Activated naive CD4-positive, alpha-beta T cell (primary cell): ENCODE measurements at places on chromosomes 3 and 15.

DNA sequence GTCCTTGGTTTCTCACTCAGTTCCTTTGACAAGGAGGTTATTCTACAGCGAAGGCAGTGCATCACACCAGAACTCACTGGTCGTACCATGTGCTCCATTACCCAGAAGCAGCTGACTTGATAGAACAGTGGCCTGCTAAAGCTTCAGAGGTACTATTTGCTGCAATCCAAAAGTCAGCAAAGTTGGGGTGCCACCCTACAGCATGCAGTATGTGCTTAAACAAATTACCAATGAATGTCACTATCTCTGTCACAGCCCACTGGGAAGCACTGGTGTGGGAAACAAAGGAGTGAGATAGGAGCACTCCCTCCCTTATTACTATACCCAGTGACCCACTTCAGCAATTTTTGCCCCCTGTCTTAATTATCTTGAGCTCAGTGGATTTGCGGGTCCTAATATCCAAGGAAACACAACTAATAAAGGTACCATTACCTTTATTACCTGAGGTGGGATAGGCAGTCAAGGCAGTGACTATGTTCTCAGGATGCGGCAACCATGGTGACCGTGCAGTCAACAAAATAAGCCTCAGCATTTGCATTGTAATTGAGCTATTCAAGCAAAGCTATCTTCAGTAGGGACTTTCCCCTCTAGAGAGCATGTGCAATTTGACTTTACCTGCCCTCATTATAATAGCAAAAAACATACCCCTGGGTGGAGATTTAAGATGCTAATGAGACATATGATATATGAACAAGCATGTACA is 199.4 kb downstream of the OCA2 start:
- no peak for DNase-seq

GRCh38 chr15:77989296-77990143 is 88.0 kb downstream of the TBC1D2B start:
- DNase-seq: no peak

DNA sequence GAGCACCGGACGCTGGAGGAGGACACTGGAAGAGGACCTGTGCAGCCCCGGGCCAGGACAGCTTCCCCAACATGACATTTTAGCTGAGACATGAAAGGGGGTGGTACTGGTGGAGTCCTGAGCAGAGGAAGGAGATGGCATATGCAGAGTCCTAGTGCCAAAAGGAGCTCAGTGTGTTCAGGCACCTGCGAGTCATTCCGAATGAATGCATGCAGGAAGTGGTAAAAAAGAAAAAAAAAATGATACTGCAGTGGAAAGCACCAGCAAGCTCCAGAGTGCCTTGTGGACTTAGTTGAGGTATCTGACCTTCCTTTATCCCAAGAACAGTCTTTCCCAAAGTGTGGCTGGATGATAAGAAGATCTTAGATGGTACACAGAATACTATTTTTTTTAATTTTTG is 6.6 kb upstream of the ZNF148 start:
- DNase-seq: no peak

- DNase-seq: no peak
Observed at GRCh38 chr3:57434041-57434440, 110.1 kb downstream of the DNAH12 start.

DNA sequence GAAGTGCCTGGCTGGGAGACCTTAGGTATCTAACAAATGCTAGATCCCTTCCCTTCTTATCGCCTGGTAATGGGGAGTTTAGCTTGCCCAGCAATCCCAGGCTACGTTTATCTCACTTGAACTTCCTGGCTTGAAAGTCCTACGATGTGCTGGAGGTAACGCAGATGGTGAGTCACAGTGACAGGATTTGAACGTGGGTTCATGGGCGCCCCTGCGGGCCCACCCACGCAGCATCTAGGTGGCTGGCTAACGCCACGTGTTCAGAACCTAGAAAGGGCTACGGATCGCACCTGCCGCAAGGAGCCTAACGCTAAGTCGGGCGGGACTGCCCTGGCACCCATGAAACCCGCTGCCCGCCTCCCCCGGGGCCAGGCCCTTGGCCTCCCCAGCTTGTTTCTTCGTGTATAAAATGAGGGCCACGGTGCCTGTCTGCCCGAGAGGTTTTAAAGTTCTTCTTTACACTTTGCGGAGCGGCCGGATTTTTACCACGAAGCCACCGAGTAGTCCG is 600 bp upstream of the USP3 start:
- DNase-seq: peak; percentile 69

DNA sequence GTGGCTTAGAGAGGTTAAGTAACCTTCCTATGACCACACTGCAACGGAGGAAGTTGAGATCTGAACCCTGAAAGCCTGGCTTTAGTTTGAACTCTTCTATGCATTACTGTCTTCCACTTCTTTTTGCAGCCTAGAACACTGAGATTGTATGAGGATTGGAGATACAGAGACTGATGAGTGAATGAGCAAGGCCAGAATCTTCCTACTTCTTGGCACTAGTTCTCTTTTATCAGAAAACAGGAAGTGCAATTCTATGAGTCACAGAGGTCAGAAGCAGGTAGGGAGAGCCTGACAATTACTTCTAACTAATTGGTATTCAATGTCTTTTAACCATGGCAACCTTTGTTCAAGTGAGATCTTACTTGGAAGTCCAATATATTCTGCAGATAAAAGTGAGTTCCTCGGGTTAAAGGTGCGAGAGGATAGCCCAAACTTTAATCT is 219.0 kb downstream of the SHQ1 start:
- no peak for DNase-seq

DNA sequence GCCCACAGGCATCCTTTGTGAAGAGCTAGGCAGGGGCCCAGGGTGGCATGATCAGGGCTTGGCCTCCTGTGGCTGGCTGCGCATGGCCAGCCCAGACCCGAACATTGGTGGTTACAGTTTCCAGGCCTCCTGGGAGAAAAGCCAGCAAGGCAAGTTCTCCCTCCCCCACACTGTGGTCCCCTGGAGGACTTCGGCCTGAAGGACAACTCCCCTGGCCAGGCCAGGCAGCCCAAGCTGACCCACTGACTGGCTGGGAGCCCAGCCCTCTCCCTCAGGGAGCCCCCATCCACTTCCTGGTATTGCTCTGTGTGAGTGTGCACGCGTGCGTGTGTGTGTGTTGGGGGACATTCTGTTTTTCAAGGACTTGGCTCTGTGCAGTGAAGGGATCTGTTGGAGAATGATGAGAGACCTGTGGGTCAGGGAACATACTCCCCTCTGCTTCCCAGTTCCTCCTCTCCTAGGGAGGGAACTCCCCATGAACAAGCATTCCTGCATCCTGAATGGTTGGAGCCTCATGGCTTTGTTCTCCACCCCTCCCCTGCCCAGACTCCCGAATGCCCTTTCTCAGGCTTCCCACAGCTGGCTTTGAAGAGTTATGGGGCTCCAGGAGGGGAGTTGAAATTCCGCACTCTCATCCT is 29.5 kb downstream of the CORO2B start:
- DNase-seq: no peak

DNA sequence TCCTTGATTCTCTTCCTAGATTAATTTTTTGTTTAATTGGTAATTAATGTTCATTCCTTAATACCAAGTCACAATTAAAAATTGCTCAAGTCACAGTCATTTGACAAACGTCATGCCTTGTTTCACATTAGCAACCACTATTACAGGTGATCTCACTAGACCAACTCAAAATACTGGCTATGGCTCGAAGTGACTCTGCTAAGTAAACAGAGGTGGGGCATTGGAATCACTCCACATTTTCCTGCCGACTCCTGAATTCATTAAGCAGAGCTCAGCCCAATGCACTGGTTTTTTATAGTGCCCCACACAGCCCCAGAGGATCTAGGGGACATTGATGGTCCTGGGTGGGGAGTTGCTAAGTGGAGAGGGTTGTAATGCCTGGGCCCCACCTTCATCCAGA is 201.2 kb upstream of the NSMCE3 start:
- DNase-seq: no peak

GRCh38 chr3:159726231-159726964 is 262.2 kb upstream of the IL12A start:
- no peak for DNase-seq

DNA sequence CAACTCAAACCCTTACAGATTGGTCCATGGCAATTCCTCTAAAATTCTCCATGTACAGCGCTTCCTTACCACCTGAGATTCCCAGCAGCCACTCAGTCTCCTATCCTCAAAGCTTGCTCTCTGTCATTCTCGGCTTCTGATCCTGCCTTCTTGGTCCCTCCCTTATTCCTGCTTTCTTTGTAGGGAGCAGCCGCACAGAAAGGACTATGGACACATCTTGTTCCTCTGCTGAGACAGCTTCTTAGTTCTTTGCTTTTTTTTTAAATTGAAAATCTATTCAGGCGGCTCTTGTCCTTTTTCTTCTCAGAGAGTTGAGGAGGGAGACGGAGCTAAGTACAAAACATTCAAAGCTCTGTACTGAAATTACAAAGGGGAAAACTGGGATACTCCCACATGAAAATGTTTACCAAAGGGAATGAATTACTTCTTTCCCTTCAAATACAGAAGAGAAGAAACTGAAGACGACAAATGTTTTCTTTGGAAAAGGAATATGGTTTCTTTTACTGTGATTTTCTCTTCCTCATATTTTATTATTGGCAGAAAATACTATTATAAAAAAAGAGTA is 285.1 kb downstream of the IL20RB start:
- DNase-seq: no peak

- DNase-seq: no peak
Observed at GRCh38 chr3:160806094-160806493, 50.1 kb downstream of the PPM1L start.

DNA sequence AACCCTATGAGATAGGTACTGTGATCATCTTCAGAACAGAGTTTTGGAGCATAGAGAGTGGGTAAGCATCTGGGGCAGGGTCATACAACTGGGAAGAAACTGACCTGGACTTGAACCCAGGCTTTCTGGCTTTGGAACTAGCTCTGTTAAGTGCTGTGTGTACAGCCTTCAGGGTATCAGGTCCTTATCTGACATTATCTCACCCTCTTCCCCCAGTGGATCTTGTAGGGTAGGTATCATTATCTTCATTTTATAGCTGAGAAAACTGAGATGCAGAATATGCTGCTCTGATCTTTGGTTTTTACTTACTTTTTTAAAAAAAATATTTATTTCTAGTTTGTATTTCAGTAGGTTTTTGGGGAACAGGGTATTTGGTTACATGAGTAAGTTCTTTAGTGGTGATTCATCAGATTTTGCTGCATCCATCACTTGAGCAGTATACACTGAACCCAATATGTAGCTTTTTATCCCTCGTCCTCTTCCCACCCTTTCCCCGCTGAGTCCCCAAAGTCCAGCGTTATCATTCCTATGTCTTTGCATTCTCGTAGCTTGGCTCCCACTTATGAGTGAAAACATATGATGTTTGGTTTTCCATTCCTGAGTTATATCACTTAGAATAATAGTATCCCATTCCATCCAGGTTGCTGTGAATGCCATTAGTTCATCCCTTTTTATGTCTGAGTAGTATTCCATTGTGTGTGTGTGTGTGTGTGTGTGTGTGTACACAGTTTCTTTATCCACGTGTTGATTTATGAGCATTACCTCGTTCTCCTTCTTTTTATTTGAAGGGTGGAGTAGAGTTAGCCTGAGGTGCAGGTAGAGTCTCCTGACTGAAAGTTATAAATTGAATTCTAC is 271.2 kb downstream of the PTPRG start:
- DNase-seq: no peak

GRCh38 chr3:179376474-179376873 is 29.0 kb downstream of the MFN1 start:
- no peak for DNase-seq

- DNase-seq: no peak
Observed at GRCh38 chr3:37092484-37092883, 81.9 kb downstream of the LRRFIP2 start.

DNA sequence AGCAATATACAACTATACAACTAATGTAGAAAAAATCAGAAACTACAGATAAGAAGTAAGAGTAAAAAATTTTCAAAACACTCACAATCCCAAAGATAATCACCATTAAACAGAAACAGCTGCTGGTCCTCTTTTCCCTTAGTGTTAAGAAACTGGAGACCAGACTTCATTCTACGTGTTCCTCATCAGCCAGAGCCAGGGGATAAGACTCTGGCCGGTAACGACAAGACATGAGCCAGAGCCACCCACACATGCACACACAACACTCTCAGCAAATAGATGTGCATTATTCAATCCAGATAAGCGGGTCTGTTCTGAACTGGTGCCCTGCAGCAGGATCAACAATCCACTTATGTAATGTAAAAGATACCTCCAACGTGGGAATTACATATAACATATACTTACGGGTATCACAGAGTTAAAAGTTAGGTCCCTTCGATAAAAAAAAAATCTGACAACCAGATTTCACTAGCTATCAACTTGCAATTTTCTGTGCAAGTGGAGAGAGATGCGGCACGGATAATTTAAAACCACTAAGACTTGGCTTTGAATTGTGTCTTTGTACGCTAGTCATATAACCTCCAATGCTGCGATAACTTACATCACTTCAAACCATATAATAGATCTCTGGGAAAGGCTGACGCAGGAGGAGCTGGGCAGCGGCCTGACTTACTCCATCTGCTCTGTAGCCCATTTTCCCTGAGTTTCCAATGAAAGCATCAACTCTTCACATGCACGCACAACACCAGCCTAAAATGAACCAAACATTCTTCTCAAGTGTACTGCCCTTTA is 17.8 kb downstream of the PRICKLE2 start:
- DNase-seq: no peak

GRCh38 chr15:99603828-99604227 is 38.0 kb downstream of the MEF2A start:
- DNase-seq: no peak

DNA sequence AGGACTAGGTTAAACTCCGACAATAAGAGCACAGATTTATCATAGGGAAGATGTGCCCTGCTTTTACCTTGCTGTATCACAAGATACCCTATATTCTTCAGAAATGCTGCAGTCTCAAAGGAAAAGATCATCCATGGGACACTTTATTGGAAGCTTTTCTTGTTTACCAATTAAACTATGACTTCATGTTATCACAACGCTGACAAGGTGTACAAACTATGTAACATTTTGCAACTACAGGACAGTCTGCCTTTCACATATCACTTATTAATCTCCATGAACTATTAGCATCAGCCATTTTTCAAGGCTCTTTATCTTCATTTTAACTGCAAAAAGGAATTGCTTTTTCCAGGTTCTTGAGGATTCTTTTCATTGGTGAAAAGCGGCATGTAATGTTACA is 34.0 kb downstream of the CBLB start:
- no peak for DNase-seq

- DNase-seq: no peak
Observed at GRCh38 chr3:132536442-132537153, 60.5 kb upstream of the ACKR4 start.

DNA sequence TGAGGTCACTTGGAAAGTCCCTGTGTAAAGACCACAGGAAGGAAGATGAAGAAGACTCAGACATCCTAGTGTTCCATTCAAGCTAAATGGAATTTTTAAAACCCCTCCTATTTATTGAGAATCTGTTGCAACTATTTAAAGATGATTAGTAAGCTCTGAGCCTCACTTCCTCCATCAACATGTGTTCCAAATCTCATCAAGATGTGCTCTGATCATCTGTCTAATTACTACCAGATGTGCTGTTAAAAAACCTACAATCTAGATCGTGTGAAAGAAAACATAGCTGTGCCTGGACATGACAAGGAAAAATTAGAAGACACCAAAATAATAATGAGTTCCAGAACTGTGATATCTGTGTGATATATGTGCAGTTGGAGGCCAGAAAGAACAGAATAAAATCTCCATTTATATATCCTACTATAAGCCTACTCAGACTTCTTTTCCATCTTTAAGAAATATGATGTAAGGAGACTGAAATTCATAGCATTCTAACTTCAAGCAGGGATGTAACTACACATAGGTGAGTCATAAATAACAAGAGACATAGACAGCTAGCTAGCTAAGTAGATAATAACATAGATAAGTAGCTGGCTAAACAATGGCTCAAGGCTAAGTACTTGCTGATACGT is 7.8 kb downstream of the XPC start:
- no peak for DNase-seq
